ENCODE measurements at places on chromosomes 16 and 17. TPM values are rescaled to one million over a fixed set of nuclear protein-coding genes. Genes with fewer than 3 reads are reported as not detected.
A peak's percentile ranks its signal among the peaks of the same experiment; 100 is the strongest.

Gene DRC7
- 3.0 TPM for polyA plus RNA-seq

Gene PRAC2
- not detected for polyA plus RNA-seq

Gene CARD14
- 1.2 TPM for polyA plus RNA-seq

Gene AIPL1
- not detected for polyA plus RNA-seq

Gene CCL3
- 0.13 TPM for polyA plus RNA-seq

Gene SOX8
- polyA plus RNA-seq: 4.0 TPM

GRCh38 chr17:49404361-49404760 is 10.3 kb downstream of the PHB1 start:
- DNase-seq: no peak

- DNase-seq: no peak
These were observed 104.0 kb downstream of the MRM1 start for GRCh38 chr17:36705283-36705795.

DNA sequence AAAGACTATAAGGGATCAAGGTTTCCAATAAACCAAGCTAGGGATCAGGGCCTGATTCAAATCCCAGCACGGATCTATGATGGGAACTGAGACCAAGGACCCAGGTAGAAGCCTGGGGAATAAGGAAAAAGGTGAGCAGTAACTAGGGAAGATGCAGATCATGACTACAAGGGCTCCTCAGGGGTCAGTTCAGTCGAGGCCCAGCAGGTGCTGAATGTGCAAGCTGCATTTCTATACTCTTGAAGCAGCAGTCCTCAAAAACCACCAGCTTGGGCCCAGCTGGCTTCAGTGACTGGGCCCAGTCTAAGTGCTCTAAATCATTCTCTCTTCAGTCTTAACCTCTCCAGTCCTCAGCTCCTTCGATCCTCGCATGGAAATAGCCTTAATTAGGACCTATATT is 228.8 kb upstream of the AXIN2 start:
- DNase-seq: no peak

DNA sequence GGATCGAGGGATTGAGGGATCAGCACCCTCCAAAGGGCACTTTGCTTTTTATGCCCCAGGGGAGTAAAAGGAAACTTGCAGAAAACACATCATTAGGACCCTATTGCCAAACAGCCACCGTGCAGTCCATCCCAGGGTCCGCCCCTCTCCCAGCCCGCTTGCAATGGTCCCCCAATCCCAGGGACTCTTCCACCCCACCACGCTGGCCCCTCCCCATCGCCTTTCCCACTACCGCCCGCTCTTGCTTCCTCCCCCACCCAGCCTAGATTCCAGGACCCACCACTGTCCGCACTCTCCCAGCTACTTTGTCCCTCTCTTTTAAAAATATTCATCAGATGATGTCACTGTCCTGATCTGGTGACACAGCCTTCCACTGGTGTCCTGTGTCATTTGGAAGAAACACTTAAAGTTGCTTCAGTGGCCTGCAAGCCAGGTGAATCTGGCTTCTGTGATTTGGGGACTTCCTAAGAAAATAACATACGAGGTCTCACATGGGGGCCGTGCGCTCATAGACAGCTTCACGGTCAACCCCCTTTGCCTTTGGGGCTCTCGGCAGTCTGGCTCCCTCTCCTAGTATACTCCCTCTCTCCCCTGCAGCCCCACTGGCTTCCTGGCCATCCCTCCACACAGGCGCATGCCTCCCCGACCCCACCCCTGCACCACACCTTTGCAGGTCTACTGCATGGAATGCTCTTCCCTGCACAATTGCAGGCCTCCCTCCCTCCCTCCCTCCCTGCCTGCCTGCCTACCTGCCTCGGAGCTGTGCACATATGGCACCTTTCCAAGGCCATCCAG is 127.9 kb downstream of the RBFOX3 start:
- no peak for DNase-seq

DNA sequence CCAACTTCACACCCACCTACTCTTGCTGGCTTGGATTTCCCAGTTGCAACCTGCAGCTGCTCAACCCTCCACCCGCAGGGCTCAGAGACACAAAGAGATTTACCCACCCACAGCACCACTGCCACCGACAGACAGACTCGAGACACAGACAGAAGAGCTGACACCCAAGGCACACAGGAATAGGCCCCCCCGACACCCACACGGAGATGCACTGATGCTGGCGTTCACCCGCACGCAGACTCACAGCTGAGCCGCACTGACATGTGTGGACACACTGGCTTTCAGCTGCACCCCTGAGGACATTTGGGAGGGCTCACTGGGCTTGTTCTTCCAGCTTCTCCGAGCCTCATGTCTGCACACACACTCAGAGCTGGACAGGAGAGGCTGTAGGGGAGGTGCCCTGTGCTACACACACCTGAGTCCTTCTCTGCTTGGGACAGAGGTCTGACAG is 8.2 kb downstream of the STX1B start:
- no peak for DNase-seq

DNA sequence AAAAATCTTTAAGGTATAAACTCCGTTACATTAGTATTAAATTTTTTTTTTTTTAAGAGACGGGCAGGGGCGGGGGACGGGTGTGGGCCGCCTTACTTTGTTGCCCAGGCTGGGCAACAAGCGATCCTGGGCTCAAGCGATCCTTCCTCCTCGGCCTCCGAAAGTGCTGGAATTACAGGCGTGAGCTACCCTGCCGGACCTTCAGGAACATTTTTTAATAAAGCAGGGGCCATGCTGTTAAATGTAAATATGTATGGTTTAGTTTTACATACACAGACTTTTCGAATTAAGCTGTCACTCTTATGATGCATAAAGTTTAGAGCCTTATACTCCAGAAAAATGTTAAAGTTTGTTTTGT is 2.4 kb downstream of the PPM1D start:
- no peak for DNase-seq

- no peak for DNase-seq
These were observed 1.8 kb upstream of the PLSCR3 start for GRCh38 chr17:7396147-7396546.

DNA sequence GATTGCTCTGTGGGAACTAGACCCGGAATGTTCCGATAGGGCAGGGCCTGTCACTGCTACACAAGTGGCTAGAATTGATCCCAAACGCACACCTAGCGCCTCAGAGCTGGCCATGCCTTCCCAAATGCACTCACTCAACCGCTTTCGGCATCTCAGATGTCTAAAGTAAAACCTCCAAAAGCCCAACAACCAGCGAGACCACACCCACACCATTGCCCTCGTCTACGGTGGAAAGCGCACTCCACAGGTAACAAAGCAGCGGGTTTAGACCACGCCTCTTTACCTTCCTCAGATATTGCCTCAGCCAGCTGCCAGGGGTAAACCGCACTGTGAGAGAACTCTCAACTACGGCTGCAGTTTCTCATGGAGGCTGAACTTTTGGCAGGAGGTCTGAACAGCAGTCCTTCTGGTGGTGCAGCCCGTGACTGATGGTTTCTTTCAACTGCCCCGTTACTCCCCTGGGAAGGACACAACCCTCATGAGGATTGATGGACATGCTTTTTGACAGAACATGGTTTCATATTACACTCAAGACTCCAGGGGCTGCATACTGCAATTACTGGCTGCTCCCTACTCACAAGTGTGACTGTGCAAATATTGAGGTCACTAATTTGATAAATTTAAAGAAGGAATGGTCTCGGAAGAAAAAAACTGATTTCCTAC is 34.5 kb downstream of the USP7 start:
- no peak for DNase-seq

- no peak for DNase-seq
These were observed 66.3 kb downstream of the WIPI1 start for GRCh38 chr17:68390888-68391545.

DNA sequence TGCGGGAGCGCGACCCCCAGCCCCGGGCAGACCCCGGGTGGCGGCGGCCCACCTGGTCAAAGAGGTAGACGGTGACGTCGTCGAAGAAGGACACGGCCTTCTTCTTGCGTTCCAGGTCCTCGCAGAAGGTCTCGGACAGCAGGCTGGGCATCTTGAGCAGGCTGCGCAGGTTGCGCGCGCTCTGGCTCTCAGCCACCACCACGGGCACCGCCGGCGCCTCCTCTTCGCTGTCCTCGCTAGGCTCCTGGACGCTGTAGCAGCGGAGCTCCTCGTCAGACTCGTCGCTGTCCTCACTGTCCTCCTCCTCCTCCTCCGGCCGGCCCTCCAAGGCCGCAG is 45.2 kb upstream of the PVALEF start:
- DNase-seq: no peak

DNA sequence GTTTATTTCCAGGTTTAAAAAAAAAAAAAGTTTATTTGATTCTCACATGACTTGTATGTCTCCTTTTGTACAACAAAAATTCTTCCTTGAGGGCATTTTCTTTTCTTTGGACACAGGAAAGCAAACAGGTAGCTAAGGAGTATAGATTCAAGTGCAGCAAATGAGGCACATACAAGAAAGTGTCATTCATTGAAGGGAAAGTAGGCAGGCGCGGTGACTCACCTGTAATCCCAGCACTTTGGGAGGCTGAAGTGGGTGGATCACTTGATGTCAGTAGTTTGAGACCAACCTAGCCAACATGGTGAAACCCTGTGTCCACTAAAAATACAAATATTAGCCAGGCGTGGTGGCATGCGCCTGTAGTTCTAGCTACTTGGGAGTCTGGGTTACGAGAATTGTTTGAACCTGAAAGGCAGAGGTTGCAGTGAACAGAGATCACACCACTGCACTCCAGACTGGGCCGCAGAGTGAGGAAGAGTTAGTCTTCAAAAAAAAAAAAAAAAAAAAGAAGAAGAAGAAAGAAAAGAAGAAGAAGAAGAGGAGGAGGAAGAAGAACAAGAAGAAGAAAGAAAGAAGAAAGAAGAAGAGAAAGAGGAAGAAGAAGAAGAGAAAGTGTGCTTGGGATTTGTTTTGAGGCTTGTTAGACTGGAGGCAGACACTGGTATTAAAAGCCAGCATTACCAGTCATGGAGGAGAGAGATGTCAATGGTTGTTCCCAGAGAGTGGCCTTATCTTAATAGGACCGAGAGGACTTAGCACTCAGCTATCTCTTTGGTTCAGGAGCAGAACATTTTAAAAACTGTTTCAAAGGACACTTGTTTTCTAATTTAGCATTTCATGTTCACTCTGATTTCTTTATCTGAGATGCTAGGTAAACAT is 19.7 kb downstream of the GINS3 start:
- DNase-seq: no peak

- no peak for DNase-seq
These were observed 1.3 kb downstream of the HNF1B start for GRCh38 chr17:37743612-37743874.

DNA sequence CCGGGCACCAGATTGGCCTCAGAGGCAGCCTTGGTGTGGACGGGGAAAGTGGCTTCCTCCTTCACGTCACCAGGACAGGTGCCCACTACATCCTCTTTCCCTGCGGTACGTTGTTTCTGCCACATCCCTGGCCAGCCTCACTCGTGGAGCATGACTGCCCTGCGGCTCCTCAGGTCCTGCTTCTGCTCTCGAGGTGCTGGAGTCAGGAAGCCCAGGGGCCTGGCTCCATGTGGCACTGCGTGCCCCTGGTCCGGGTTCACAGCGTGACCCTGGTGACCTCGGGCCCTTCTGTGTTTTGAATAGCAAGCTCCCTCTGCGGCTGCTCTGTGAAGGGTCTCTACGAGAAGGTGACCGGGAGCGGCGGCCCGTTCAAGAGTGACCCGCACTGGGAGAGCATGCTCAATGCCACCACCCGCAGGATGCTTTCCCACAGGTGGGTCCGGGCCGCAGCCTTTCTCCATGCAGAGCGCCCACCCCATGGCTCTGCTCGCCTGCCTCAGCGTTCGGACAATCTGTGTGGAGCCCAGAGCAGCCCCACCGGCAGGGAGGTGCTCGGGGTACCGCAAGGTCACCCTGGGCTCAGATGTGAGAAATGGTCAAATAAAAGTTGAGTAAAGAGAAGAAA is 13.5 kb downstream of the RGS11 start:
- no peak for DNase-seq

GRCh38 chr17:78709119-78709681 is 72.9 kb downstream of the CYTH1 start:
- no peak for DNase-seq

GRCh38 chr17:512926-513325 is 160.3 kb upstream of the RPH3AL start:
- DNase-seq: peak; percentile 12
